Cerebellum (tissue), 4 donors: ENCODE measurements at places on chromosomes 4 and X.
A peak's percentile ranks its signal among the peaks of the same experiment; 100 is the strongest.

DNA sequence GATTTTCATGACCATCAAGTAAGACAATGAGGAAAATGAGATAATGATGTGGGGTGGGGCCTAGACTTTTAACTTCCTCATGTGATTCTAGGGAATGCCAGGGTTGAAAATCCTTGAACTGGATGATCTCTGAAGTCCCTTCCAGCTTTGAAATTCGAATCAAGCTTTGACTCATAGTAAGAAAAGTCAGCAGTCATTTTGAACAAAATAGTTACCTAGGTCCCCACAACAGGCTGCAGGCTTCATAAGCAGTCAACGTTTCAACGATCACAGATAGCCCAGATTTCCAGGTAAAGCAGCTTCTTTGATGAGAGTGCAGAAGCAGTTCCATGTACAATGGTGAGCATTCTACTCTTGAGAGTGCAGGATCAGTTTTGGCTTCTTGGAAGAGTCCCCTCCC, 93.7 kb downstream of the GRIA3 start:
- DNase-seq, result no peak

DNA sequence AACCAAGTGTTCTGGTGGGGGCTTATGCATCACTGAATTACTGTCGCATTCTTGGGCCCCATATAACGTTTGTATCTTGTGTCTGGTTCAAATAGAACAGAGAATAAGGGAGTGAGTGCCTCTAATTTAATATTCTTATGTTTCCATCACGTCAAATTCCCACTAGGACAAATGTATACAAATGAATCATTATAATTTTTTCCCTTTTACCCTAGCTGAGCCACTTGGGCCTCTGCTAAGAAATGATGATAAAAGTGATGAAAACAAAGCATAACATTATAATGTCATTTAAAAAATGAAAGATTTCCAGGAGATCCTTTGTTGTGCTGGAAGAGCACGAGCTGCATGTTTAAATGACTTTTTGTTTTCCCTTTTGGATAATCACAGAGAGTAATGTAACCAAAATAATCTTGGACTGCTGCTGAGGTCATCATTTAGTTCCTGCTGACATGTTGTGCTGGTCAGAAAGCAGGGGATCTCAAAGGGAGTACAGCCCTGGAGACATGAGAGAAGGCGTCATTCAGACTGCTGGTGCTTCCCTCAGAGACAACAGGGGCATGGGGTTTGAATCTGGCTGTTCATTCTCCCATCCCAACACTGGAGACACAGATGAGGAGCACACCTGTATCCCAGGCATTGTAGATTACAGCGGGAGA, 105.1 kb upstream of the SCOC start:
- DNase-seq, result no peak

GRCh38 chrX:10884246-10884645, 226.9 kb upstream of the HCCS start:
- no peak for DNase-seq

DNA sequence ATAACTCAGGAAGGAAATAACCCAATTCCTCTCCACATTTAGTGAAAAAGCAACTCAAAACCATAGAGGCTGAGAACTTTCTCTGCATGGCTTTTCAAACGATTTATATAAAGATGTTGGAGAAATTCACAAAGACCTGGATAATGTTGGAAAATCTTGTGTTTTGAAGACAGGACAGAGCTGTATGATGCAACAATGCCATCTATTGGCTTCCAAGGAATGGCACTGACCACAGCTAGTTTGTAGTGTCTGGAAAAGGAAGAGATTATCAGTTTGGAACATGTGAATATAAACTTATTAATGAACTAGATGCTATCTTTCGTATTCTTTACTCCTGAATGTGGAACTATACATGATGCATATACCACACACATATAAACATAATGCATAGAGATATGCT, 503.6 kb downstream of the IL1RAPL1 start:
- peak; percentile 6 for DNase-seq

GRCh38 chr4:185017964-185018772, at the start of gene HELT:
Gene HELT (plus strand): TSS chr4:185018490. CDS start chr4:185018929, 439 bp downstream.
- DNase-seq, result no peak

GRCh38 chr4:58144721-58145120, 1034.5 kb upstream of the IGFBP7 start:
- DNase-seq, result no peak

GRCh38 chr4:90582087-90582486, 454.9 kb downstream of the CCSER1 start:
- DNase-seq, result no peak

GRCh38 chrX:39149761-39150160, 348.5 kb downstream of the MID1IP1 start:
- DNase-seq, result no peak

GRCh38 chr4:23697001-23697528, 192.8 kb downstream of the PPARGC1A start:
- no peak for DNase-seq

DNA sequence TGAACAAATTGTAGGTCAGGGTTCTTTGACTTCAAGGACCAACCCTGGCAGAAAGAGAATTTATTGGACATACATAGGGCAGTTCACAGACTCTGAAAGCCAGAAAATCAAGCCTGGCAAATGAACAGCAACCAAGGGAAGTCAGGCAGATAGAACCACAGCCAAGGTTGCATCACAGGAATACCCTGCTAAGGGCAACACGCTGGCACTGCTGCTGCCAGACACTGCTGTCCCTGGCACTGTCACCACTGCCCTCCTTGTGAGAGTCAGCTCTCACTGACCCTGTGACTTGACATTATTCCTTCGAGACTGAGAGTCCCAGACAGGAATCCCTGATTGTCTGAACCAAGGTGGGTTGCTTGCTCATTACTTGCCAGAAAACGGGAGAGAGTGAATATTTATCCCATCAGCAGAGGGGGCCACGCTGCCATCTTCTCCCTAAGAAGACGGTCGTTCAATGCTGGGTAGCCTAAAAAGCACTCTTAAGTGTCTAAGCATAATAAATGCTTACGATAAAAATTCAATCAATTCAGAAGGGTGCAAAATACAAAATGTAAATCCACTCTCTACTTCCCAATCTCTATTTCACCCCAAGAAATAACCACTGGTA, 23.2 kb upstream of the PTTG2 start:
- peak; percentile 62 for DNase-seq

- no peak for DNase-seq
These were observed 29.8 kb downstream of the SGMS2 start for GRCh38 chr4:107854356-107855022.

GRCh38 chr4:152456609-152457008, 79.3 kb downstream of the FBXW7 start:
- DNase-seq, result no peak

GRCh38 chrX:17174671-17175070, 200.3 kb upstream of the NHS start:
- DNase-seq, result no peak
